ENCODE measurements at places on chromosomes 12 and 14. TPM values are rescaled to one million over a fixed set of nuclear protein-coding genes. Genes with fewer than 3 reads are reported as not detected.

- DNase-seq = no peak
Observed at GRCh38 chr14:33401311-33401710, 462.6 kb downstream of the NPAS3 start.

DNA sequence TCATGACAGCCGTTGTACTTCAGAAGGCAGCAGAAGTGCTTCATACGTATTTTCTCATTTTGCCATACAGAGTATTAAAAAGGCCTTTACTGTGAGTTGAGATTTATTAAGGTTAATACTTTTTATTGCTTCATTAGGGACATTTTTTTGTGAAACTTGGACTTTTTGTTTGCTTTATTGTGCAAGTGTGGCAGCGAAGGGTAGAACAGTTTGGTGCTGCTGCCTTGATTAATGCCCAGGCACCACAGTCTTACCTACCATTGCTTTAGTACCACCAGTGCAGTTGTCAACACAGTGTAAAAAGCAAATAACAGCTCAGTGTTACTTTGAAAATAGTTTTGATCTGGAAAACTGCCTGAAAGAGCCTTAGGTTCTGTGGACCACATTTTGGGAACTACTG is 147.4 kb downstream of the PCNX1 start:
- DNase-seq = no peak

DNA sequence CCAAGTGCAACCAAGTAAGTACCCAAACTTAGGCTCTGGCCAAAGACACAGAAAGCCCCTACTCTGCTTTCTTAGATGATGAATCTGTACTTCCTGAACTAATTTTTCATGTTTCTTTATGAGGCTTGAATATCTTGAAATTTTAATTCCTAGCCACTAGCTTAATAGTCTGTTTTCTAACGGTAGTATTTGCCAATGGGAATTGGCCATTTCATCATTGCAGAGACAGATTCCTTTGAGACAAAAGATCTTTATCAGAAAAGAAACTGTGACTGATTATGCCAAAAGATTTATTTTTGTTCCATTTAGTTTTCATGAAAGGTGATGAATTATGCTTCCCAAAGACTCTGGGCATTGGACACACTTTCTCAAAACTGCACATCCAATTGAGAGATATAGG is 48.7 kb downstream of the DAD1 start:
- no peak for DNase-seq

DNA sequence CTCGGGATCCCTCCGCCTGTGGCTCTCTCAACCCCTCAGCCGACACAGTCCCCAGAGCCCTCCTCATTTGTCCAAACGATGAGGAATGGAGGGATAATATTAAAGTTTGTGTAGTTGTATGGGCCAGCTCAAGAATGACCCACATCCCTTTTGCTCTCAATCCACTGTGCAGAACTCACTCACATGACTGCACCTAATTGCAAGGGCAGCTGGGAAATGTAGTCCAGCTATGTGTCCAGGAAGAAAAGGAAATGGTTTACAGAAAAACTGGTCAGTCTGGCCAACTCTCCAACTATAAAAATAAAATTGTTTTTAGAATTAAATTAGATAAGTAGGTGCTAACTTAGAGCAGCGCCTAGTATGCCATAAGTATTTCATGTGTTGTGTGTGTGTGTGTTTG is 66.6 kb downstream of the GALNT8 start:
- no peak for DNase-seq

- no peak for DNase-seq
Observed at GRCh38 chr14:58571256-58571655, 66.5 kb upstream of the DACT1 start.

- DNase-seq = no peak
Observed at GRCh38 chr14:104794631-104794992, 936 bp downstream of the AKT1 start.

DNA sequence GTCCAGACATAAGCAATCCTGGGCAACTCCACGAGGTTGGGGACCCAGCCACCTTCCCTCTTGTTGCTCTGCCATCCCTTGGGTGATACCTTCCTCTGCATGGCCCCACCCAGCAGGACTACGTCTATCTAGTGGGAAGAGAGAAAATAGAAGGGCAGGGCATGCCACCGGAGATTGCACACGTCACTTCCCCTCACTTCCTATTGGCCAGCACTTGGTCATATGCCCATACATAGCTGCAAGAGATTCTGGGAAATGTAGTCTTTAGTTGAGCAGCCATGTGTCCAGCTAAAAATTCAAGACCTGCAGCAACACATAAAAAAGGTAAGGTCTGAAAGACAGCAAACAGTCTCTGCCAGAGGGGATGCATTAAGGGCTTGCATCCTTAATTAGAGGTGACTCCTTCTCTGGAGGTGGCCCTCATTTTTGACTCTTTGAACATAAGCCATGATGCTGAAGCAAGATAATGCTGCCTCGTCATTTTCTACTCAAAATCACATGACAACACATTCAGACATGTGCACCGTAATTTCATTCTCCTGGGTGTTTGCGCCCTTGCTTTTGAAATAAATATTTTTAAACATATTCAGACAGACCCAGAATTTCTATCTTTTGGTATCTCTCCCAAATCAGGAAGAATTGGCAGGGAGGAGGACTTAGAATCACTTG is 91.8 kb upstream of the PWP1 start:
- DNase-seq = no peak

Gene AVPR1A
- total RNA-seq = not detected

Gene AREL1
- total RNA-seq = 50.2 TPM

DNA sequence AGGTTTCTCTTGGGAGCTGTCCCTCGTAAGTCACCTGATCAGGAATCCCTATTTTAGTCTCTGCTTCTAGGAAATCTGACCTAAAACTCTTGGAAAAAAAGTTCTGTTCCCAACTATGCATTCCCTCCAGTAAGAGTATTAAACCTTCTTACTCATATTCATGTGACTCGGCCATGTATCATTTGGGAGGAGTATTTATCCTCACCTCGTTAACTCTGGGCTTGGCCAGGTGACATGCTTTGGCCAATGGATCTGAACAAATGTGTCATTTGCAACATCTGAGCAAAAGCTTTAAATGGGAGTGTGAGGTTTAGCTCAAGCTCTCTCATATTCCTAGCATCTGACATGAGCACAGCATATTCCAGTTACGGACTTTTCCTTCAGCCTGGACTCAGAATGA is 226.8 kb downstream of the NUAK1 start:
- no peak for DNase-seq

GRCh38 chr12:114397978-114398881 is 7.7 kb downstream of the TBX5 start:
- no peak for DNase-seq

- DNase-seq = no peak
Observed at GRCh38 chr12:47269916-47270315, 190.2 kb upstream of the AMIGO2 start.

DNA sequence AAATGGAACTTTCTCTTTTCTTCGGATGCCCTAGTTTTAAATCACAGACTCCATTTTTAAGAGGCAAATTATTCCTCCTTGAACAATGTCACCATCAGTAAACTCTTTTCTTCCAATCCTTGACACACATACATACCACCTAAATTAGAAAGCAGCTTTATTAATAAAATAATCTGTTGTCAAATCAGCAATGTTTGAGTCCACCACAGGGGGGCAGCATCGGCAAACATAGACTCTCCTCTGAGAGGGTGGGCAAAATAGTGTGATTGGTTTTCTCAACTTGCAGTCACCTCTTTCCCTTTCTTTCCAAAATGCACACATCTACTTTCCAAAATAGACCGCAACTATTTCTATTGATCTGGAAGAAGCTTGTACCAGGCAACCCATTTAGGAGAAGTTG is 438.4 kb upstream of the OR4E1 start:
- no peak for DNase-seq

- no peak for DNase-seq
Observed at GRCh38 chr12:5185435-5186069, 141.9 kb downstream of the KCNA5 start.

Gene FOXG1
- not detected for total RNA-seq

DNA sequence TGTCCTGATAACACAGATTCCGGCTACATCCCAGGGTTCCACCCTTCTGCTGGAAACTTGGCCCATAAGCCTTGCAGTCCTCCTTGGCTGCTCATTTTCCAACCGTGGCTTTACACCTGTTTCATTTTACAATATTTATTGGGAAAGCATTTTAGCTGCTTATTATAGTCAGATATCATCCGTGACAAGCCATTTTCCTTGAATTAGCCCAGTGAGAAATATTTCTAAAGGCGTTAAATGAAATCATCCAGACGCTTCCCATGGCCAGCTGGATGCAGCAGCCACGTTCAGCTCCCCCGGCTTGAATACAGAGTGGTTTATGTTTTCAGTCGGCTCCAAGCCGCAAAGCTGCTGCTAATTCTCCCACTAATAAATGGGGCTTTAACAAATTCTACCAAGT is 245.0 kb upstream of the PELI2 start:
- DNase-seq = no peak

DNA sequence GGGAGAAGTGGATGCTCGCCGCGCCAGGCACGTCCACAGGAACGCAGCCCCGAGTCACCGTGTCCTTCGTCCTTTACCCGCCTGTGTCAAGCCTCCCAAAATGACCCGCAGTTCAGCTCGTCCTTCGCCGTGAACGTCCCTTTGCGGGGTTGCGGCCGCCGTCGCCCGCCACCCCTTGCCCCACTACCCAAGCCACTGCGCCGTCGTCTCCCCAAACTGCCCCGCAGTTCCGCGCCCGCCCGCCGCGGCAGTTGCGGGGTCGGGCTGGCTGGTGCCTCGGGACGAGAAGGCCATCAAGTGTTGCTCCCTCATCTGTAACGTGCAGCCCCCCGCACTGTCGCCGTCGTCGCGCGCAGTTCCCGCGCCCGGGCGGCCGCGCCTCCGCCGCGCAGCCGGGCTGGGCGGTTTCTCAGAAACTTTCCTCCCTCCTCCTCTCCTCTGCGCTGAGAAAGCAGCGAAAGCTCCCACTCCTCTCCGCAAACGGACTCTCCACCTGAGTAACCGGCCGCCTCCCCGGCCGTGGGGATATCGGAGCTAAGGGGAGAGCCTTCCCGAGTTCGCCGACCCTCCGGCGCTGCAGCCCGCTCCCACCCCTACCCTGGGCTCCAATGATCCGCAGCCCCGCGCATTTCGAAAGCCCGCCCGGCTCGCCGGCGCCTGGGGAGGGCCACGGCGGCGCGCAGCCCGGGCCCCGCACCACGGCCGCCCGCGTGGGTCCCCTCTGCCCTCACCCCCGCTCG is 6.7 kb downstream of the CDKN1B start:
- DNase-seq = no peak

Gene PMEL
- not detected for total RNA-seq

Gene KCNC2
- total RNA-seq = not detected

- DNase-seq = no peak
Observed at GRCh38 chr14:99380991-99381687, 99.5 kb downstream of the SETD3 start.

DNA sequence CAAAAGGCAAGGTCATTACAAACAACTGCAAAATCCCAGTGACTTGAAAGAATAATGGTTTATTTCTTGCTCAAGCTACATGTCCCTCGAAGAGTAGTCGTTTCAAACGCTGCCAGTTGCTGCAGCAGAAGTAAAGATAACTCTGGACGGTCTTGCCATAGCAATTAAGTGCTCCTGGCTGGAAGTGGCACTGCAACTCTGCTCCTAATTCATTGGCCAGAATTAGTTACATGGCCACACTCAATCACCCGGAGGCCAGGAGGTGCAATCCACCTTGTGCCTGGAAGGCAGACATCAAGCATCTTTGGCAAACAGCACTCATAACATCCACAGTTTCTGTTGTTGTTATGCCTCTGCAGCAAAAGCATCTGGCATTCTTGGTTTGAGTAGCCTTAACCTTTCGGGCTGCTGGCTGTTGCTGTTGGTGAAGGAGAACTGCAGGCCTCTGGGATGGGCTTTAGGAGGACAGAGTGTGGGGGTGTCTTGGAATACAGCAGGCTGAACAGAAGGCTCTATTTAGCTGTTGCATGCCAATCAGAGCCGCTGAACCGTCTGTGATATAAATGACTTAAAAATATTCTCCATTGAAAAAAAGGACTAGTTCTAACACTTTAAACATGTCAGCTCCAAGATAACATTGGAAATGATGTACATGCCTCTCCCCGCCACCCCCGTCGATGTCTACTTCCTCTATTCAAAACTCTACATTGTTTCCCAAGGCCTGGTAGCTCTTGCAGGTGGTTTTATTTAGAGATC is 123.5 kb upstream of the DYRK2 start:
- no peak for DNase-seq

Gene TCL1B
- total RNA-seq = not detected

- no peak for DNase-seq
Observed at GRCh38 chr14:22384167-22384549, 204.9 kb downstream of the DAD1 start.

GRCh38 chr12:130251236-130251780 is 86.4 kb upstream of the PIWIL1 start:
- no peak for DNase-seq

GRCh38 chr12:113474635-113475436 is 3.2 kb upstream of the LHX5 start:
- DNase-seq = no peak

GRCh38 chr14:99422228-99423010 is 58.2 kb downstream of the SETD3 start:
- DNase-seq = no peak

DNA sequence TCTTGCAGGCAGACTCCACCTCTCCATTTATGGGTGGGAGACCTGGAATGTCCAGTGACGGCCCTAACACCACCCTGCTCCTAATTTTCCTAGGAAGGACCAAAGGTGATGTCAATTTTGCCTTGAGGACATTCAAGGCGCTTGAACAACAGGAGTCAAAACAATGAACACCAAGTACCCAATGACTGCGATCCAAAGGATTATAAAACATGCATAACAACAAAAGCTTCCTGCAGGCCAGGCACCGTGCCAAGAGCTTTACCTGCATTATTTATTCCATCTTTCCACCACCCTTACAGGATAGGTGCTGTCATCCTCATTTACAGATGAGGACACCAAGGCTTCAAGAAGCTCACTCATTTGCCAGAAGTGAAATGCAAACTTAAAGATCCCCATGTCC is 15.2 kb upstream of the FOXN3 start:
- DNase-seq = no peak

Gene VDR
- 305 TPM for total RNA-seq

Data from activated T-helper 1 cell treated with anti-CD3 and anti-CD28 coated beads, Interleukin-12 subunit alpha, Interleukin-12 subunit beta, Interleukin-2, Interleukin-4 antibody, amounts not matched to agents 30 ng/mL and 10 ng/mL and 1 ng/mL, durations not matched to agents 14 hours and 24 hours and 36 hours (primary cell).